ENCODE measurements at places on chromosomes 2 and 18.

GRCh38 chr2:166539340-166540162 is 45.5 kb upstream of the SCN7A start:
- DNase-seq = peak; percentile 62

- peak; percentile 58 for DNase-seq
These were observed 5.1 kb upstream of the CALCRL start for GRCh38 chr2:187453078-187453641.

DNA sequence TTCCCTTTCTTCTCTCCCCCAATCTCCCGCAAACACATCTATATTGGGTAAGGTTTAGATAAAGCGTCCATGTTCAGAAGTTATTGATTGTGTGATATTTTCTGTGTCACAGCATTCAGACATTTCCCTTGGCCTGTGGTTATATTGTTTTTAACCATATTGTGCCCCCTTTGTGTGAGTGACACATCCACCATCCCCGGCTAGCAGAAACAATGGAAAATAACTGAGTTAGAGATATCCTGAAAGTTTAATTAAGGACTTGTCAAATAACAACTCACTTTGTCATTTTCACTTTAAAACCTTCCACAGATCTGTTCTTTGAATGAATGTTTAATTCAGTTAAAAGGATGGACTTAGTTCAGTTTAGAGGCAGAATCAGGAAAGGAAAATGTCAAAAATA is 151.0 kb downstream of the KCNJ3 start:
- no peak for DNase-seq

- no peak for DNase-seq
These were observed 2.1 kb downstream of the DPYSL5 start for GRCh38 chr2:26850000-26850431.

GRCh38 chr2:237210297-237210696 is 124.6 kb downstream of the COPS8 start:
- no peak for DNase-seq

GRCh38 chr2:170314744-170315447 is 136.9 kb downstream of the MYO3B start:
- DNase-seq = no peak

- peak; percentile 76 for DNase-seq
These were observed 38.4 kb downstream of the EIF4E2 start for GRCh38 chr2:232588680-232589585.

GRCh38 chr2:99417396-99417795 is 72.4 kb downstream of the REV1 start:
- no peak for DNase-seq

DNA sequence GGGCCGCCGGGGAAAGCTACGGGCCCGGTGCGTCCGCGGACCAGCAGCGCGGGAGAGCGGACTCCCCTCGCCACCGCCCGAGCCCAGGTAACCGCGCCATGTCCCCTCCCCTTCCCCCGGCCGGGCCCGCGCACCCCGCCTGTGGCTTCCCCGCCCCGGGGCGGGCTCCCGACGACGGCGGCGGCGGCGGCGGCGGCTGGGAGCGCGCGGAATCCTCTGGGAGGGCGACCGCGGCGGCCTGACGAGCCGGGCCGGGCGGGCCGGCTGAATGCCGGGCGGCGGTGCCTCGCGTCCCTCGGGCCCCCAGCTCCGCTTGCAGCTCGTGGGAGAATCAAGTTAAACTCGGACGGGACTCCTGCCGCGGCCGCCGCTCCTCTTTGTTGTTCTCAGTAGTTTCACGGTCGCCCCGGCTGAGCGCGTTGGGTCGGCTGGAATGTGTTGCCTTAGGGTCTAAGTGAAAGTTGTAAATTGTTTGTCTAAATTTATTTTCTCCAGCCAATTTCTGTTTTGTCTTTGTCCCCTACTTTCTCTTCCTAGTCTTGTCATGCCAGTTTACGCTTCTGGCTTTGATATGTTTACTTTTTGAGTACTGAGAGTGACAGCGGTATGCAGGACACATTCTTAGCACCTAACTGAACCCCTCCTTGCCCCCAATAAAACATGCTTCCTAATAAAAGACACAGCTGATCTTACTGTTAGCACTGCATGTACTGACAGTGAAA is 685 bp downstream of the SMAD4 start:
- peak; percentile 64 for DNase-seq

DNA sequence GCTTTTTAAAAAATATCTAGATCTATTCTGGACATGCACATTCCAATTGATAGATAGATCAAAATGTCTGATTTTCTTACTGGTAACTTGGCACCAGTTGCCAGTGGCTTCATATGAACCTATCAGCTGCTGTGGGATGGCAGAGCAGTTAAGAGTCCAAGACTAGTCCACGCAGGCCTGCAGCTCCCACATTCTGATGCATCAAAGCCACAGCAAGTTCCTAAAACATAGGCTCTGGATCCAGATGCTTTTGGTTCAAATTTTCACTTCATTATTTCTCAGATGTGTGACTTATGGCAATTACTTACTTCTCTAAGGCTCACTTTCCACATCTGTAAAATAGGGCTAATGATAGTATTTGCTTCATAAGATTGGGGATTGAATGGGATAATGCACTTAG is 48.0 kb upstream of the CYP1B1 start:
- DNase-seq = no peak

- DNase-seq = peak; percentile 17
These were observed 60.7 kb upstream of the COX7A2L start for GRCh38 chr2:42421601-42422239.

- DNase-seq = no peak
These were observed 274.0 kb downstream of the TSN start for GRCh38 chr2:122029456-122029855.

DNA sequence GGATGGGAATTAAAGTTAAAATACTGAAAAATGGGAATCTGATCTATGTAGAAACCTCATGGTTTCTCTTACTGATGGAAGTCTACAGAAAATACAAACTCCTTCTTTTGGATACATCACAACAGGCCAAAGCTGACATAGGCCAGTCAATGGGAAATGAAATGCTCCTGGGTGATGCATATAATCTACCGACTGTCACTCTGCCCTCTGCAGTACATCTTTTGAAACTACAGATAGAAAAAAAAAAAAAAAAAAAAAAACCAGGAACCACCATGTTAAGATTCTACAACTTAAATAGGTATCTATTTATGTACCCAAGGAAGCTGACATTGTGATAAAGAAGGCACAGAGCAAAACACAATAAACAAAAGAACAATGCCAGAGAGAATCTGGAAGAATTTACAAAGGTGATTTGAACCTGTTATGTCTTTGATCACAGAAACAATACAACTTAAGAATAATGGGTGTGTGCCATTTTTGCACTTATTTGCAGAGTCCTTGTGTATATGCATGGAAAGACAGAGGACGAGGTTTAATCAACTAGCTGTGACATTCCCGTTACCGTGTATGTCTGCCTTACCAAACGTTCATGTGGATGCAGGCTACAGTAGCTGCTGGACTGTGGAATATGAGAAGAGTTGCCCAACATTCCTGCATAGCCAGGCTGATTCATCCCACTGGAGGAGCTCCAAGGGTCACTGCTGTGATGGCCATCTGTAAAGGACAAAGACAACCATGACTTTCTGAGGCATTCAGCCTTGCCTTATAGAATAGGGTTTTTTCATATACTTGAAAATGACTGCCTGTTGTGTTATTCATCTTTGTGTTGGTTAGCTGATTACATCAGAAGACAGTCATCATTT is 312.7 kb downstream of the TCF4 start:
- peak; percentile 78 for DNase-seq

- DNase-seq = peak; percentile 41
These were observed 437.6 kb downstream of the DLGAP1 start for GRCh38 chr18:4017480-4017879.

GRCh38 chr18:43760010-43760409 is 482.7 kb upstream of the SYT4 start:
- no peak for DNase-seq

GRCh38 chr2:105494683-105495425 is 96.0 kb upstream of the FHL2 start:
- DNase-seq = no peak

DNA sequence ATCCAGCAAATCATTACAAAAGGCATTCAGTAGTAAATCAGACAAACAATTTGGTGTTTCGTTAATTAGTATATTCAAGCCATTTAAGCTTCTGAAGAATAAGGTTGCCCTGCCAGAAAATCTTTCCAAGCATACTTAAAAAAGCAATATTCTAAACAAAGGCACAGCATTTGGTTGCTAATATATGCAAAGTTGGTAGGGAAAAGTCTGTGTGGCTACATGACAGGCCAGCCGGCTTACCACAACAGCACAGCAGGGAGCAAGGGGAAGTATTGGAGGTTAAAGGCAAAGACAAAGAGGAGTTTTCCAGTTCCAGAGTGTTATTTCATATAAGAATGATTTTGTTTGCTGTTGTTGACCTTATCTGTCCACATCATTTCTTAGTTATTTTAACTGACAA is 282.3 kb downstream of the MBD5 start:
- no peak for DNase-seq

GRCh38 chr2:16202266-16203020 is 262.1 kb downstream of the MYCN start:
- no peak for DNase-seq

DNA sequence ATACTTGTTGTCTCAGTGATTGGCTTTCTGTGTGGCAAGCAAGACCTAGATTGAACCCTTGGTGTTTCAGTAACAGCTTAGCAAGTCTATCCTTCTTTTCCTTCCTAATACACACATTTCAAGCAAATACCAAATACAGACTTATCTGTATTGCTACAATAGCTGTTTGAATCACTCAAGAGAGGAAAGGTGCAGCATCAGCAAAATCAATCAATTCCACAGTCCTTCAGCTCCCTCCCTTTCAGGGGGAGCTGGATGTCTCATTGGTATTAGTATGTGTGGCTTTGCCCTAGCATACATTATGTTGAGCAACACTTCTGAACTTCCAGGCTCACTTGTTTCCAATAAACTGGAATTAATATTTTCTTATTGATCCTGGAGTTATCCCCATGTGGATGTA is 323.1 kb downstream of the TMX3 start:
- DNase-seq = no peak

GRCh38 chr18:2686349-2686968 is 30.9 kb downstream of the SMCHD1 start:
- DNase-seq = peak; percentile 13

- no peak for DNase-seq
These were observed 71.4 kb downstream of the WDR7 start for GRCh38 chr18:56722518-56722917.

Measured in ACHN (cell line).